ENCODE measurements at places on chromosomes 16 and 17.

DNA sequence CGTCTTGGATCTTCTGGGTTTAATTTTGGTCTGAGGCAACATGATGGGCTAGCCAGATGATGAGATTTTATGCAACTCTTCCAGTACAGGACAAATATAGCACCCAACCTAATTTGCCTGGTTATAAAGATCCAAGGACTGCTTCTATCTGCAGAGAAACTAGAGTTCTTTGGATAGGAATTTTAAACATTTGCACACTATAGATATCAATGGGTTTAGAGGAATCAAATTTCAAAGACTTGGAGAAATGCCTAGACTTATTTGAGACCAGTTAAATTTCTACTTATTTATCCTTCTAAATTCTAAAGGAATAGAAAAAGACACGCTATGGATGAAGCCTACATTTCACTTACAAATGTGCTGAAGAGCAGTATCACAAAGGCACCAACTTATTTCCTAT lies 12.6 kb downstream of the PMFBP1 start:
- no peak for DNase-seq

GRCh38 chr17:40717776-40718175 lies 14.2 kb upstream of the KRT24 start:
- DNase-seq, result no peak

- no peak for DNase-seq
These were observed 129.1 kb downstream of the CLEC16A start for GRCh38 chr16:11073407-11073999.

DNA sequence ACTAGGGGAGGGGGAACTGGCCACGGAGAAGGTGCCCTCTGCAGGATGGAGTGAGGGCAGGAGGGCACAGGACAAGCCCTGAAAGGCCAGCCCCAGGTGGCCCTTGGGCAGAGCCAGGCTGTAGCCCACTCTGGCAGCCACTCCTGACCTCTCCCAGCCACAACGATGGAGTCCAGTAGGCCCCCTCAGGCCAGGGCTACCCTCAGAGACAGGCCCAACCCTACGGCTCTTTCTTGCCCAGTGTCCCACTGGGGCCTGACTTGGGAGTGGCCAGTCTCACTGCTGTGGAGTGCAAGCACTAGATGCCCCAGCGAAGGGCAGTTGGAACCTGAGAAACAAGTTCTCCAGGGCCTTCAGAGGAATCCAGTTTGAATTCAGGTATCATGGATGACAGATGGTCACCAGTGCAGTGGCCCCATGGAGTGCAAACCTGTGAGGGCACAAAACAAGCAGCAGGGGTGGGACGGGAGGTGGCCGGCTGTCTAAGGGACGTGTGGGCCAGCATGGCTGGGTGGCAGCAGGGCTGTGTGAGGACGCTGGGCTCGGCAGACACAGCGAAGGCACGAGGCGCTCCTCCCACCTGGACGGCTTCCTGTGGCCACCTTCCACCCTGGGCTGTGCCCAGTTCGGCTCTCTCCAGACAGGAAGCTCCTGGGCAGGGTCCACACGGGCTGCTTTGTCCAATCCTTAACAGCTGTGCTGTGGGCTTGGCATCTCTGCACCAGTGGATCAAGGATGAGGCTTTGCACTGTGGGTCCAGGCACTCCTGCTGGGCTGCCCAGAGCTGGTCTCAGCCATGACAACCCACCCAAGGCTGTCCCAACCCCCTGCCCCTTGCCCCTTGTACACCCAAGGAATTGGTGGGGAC lies 72.1 kb downstream of the AMFR start:
- no peak for DNase-seq

GRCh38 chr17:6496116-6496481 lies 51.8 kb downstream of the PIMREG start:
- no peak for DNase-seq

GRCh38 chr17:60748204-60748603 lies 70.6 kb downstream of the BCAS3 start:
- DNase-seq, result no peak
